KG1 (cell line): ENCODE measurements at places on chromosomes 5 and 9.

DNA sequence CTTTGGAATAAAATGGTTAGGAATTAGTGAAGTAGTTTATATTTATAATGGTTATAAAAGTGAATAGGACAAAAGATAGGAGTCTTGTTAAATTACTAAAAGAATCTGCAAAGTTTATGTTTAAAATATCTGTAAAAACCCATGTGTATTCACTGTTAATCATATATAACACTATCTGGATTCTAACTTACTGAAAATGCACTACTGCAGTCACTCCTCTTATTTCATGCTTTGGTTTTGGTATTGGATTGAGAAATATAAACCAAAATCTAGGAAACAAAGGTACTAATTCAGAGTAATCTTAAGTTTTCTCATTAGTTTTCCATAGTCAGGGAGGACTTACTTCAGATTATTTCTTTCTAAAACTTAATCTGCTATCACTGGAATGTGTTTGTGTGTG, 49.5 kb downstream of the ST8SIA4 start:
- DNase-seq, result no peak

DNA sequence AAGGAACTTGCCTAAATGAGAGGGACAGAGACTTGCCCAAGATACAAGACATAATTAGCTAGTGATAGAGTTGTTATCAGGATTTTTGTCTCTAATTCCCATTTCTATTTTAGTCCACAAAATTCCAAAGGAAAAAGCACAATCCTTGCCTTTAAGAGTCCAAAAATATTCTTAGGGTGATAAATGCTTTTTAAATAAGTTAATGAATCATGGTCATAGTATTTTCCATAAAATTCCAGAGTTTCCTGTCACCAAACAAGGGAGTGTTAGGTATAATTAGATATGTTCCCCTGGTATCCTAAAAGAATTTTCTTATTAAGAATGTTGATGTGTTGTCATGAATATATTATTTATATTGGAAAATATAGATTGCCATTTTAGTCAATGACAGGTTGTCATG, 21.8 kb upstream of the CEP72 start:
- DNase-seq, result no peak

DNA sequence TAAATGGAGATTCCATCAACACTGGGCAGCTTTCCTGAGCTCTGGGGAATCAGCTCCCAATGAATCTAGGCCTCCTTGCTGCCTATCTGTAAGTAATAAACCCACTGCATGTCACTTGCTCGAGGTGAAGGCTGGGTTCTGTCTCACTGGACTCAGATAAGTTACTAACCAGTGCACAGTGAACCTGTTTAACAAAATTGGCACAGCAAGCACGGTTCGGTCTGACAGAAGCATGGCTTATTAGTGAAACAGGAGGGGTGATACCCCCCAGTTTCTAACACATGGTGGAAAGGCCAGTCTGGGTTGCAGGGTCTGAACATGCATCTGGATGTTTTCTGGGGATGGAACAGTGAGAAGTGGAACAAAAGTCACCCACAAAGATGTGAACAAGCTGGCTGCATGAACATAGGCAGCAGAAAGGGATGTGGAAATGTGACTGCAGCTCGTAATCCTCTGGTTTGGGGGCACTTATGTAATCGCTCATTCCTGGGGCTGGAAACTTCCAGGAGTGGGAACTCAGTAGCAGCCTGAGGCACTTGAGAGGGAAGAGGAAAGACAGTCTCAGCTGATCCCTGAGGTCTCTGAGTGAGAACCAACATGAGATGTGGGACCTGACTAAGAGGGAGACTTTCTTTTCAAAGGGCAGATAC, 37.7 kb downstream of the UGT3A2 start:
- DNase-seq, result no peak

DNA sequence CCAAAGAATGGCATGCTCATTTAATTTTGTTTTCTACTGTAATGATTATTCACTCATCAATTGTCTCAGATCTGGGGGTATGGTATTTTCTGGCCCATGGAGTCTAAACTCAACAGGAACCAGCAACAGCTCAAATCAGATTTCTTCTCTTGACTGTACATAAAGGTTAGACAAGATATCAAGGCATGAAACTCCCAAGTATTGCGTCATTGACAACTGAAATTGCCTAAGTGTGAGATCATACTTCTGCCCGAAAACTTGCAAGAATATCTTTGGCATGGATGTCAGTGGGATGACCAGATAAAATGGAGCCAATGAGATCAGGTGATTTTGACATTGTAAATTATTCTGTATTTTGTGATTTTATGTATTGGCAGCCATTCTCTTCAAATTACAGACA, 141.7 kb upstream of the STK32A start:
- DNase-seq, result no peak

DNA sequence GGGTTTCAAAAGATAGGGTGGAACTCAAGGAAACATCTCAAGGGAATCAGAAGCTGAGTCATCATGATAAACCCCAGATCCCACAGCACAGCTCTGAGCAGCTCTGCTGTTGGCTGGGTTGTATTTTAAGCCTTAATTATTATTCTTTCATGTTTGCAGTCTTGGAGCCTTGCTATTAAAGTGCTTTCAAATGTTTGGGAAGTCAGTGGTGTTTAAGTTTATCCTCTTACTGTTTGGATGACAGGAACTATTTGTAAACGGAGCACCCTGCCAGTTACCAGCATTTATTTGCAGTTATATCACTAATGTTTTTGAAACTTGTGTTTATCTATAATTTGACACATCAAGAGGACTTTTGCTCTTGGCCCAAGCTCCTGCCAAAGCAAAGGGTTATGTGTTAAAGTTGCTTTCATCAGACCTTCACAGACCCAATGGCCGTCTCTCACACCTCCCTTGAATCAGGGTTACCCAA, 141.1 kb upstream of the SPDL1 start:
- DNase-seq, result no peak

DNA sequence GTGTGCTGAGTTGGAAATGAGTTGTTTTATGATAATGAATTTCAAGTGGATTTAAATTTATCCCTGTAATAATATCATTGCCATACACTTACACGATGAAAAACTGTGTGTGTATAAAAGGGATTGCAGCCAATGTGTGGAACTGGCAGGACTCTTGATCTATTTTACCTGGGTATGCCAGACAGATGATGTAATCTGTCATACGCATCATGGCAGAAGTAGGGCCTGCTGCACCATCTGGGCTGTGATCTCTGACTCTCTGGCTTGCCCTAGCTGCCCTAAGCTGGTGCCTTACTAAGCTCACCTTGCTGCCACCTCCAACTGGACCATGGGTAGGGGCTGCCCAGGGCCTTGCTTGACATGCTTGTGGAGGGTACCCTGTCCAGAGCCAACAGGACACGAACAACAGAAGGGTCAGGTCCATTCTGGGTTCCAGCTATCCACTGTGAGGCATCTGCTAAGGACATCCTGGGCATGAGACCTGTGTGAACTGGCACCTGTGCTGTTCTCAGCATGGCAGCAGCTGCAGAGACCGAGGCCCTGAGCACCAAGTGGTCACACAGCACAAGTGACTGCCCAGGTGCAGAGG, 184.2 kb downstream of the FSTL4 start:
- no peak for DNase-seq

DNA sequence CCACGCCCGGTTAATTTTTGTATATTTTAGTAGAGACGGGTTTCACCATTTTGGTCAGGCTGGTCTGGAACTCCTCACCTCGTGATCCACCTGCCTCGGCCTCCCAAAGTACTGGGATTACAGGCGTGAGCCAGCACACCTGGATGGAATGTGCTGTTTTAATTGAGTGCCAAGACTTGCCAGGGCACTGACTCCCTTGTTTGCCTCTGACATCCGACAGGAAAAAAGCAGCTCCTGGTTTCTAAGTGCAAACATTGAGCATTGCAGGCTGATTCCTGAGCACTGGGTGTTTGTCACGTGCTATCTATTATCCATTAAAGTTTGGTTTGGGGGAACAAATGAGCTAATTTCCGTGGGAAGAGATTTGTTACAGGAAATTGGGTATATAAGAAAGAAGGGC, 70.6 kb upstream of the CKMT2 start:
- no peak for DNase-seq

DNA sequence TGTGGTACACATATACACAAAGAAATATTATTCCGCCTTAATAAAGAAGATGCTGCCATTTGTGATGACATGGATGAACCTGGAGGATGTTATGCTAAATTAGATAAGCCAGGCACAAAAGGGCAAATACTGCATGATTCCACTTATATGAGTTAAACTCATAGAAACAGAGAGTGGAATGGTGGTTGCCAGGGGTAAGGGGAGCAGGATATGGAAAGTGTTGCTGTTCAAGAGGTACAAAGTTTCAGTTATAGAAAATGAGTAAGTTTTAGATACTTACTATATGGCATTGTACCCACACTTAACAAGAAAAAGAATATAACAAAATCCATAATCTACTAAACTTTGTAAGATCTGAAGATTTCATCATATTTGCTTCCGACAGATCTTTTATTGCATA, 252.2 kb downstream of the SYK start:
- DNase-seq, result no peak

GRCh38 chr5:107631805-107632362, 38.9 kb downstream of the EFNA5 start:
- no peak for DNase-seq

GRCh38 chr5:142495531-142495930, 170.7 kb upstream of the SPRY4 start:
- DNase-seq, result no peak

- DNase-seq, result no peak
These were observed 30.0 kb upstream of the GPR21 start for GRCh38 chr9:123003466-123003865.

DNA sequence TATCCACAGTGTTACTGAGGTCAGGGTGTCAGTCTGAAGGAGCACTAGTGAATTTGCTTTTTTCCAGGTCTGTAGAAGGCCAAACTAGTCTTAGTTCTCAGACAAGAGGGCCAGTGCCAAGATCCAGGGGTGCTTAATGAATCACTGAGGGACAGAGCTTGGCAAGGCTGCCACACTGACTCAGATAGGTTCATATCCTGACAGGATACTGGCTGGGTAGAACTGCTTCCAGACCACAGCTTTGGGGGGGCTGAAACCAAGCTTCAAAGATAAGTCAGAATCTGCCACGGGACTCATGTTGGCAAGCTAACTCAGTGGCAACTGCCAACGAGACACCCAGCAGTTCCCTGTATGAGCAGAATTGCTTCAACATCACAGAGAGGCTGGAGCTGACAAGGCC, 1125.4 kb downstream of the EFNA5 start:
- no peak for DNase-seq

DNA sequence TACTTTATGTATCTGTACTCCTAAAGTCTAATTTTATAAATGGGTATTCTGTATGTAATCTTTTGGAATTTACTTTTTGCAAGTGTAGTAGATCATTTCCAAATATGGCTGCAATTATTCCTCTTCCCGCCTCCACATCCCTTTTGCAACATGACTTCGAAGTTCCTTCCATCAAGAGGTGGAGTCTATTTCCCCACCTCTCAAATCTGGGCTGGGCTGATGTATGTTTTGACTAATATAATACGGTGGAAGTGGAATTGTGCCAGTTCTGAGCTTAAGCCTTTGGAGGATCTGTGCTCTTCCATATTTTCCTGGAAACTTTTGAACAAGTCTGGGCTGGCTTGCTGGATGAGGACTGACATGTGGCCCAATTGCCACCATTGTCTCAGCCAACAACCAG, 155.9 kb downstream of the FGF18 start:
- no peak for DNase-seq

DNA sequence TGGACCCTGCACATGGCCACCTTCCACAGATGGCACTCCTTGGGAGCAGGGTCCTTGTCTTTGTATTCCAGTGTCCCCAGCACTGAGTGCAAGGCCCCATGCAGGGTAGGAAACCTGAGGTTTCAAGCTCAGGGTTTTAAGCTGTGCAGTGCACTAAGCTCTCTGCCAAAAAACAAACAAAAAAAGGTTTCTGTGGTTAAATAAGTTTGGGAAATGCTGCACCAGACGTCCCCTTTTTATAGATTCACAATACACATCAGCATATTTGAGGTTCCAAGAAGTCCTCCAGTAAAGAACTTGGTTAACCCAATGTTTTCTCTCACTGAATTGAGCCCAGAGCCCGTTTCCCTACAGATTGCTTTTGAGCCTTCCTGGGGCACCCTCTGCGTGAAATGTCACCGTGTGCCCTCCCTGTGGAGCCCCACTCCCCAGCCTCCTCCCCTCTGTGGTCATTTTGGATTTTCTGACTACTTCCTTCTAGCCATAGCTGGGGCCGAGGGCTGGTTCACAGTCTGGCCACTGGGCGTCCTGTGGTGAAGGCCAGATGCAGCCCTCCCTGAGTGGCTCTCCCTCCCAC, 17.1 kb downstream of the DELE1 start:
- DNase-seq, result no peak

- DNase-seq, result no peak
These were observed 25.9 kb upstream of the PTAR1 start for GRCh38 chr9:69785757-69786156.
